ENCODE measurements at places on chromosomes 11 and 22.

- DNase-seq, result no peak
Observed at GRCh38 chr11:19973136-19973635, 187.1 kb downstream of the DBX1 start.

DNA sequence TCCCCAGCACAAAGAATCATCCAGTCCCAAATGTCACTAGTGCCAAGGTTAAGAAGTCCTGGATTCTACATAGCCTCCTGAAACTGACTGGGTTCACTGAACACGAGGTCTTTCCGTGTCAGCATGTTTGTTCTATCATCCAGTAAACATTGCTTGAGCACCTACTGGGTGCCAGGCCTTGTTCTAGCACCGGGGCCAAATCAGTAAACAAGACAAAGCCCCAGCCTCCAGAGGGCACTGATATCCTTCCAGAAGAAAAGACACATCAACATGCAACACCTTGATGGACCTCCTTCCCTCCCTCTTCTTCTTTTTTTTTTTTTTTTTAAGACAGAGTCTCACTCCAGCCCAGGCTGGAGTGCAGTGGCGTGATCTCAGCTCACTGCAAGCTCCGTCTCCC is 26.9 kb downstream of the TPST2 start:
- no peak for DNase-seq

GRCh38 chr11:57639321-57640067 is 10.2 kb downstream of the YPEL4 start:
- DNase-seq, result no peak

GRCh38 chr11:22624742-22625447 is 728 bp downstream of the FANCF start:
- peak; percentile 7 for DNase-seq

GRCh38 chr22:46159212-46159611 is 8.9 kb downstream of the PPARA start:
- DNase-seq, result no peak

DNA sequence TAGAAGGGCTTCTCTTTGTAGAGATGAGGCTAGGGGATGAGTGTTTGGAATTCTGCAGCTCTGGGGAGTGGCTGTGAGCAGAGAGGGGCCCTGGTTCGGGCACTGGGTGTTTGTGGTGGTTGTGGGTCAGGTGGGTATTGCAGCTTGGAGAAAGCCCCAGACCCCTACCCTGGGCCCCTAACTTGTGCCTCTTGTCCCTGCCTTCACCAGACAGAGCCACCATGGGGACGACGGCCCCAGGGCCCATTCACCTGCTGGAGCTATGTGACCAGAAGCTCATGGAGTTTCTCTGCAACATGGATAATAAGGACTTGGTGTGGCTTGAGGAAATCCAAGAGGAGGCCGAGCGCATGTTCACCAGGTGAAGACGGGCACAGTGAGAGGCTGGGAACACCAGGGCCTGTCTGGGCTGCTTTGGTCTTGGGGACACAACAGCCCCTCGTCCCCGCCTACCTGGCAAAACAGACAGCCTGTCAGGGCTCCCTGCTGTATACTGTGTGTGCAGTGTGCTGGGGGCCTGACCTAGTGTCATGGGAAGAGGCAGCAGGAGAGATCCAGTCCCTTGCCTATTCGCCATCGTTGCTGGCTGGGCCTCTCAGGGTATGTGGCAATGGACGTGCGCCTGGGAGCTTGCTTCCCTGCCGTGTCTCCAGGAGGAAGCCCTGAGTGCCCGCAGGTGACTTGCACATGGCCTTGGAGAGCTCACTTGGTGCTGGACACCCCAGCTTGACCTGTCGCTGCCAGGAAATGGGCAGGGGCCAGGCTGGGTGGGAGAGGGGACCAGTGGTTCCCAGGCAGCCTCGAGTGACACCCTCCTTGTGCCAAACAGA is 4.3 kb downstream of the INCENP start:
- DNase-seq, result no peak
